Natural killer cell treated with Interleukin-12 subunit alpha and Interleukin-12 subunit beta and Interleukin-15 and Interleukin-18, amount 100 ng/mL, for 72 hours (primary cell): ENCODE measurements at places on chromosomes 16 and 17. TPM values are rescaled to one million over a fixed set of nuclear protein-coding genes. Genes with fewer than 3 reads are reported as not detected.

DNA sequence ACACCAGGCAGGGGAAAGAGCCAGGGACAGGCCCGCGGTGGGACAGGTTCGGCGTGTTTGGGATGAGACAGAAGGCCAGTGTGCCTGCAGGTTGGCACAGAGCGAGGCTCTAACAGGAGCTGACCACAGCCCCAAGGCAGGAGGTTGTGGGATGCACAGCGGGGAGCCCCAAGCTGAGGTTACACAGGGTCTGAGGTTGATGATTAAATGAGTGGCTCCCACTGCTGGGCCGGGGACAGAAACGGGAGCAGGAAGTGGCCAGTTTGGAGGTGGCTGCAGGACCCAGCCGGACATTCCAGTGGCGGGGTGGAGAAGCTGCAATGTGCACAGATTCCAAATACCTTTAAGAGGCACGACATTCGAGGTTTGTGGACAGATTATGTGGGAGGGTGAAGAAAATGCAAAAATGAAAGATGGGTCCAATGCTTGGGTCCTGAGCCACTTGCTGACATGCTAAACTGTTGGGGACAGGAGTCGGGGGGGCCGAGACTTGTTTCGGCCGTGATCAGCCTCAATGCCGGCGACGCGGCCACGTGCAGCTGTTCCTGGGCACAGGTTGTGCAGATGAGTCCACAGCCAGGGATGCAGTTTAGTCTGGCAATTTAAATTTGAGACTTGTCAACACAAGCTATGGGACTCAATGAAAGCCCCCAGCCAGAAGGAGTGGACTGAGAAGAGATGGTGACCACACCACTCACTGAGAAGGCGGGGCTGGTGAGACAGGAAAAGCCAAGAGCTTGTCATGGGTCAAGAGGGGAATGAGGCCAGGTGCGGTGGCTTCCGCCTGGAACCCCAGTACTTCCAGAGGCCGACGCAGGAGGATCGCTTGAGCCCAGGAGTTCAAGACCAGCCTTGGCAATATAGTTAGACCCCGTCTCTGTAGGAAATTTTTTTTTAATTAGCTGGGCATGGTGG, 8.7 kb downstream of the ENPP7 start:
- H3K27me3 ChIP-seq = peaks cover 18% of the 10 kb centered on the region
- peaks cover 2% of the 10 kb centered on the region for H3K4me1 ChIP-seq
- no peaks in the 10 kb centered on the region for H3K36me3 ChIP-seq
- no peak overlapping the region for H3K4me3 ChIP-seq
- DNase-seq = no peak
- H3K27ac ChIP-seq = no peak overlapping the region

The LGALS9 gene
- 29.6 TPM for total RNA-seq

- H3K27ac ChIP-seq = no peak overlapping the region
- DNase-seq = no peak
- H3K4me1 ChIP-seq = peaks cover 2% of the 10 kb centered on the region
- H3K36me3 ChIP-seq = no peaks in the 10 kb centered on the region
Measured at GRCh38 chr16:11507991-11508390, 78.7 kb downstream of the LITAF start.

DNA sequence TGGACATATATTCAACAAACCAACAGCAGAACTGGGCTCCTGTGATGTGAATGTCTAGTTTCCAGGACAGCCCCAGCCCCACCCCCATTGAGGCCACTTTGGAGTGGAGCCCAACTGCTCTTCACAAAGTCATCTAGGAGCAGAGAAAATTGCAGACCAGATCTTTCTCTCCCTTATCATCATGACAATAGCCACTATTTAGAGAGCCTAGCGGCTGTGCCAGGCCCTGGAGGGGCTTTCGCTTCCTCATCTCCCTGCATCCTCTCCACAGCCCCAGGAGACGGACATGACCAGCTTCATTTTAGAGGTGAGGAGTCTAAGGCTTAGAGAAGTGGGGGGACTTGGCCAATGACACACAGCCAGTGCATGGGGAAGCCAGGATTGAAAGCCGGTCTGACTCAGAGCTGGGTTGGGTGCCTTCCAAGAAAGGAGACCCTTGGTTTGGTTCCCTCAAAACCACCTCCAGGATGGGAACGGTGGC, 1.4 kb downstream of the PRSS8 start:
- DNase-seq = no peak
- no peaks in the 10 kb centered on the region for H3K27me3 ChIP-seq
- H3K4me1 ChIP-seq = no peaks in the 10 kb centered on the region
- no peak overlapping the region for H3K4me3 ChIP-seq
- no peaks in the 10 kb centered on the region for H3K36me3 ChIP-seq

The SSH2 gene
- total RNA-seq = 44.4 TPM

DNA sequence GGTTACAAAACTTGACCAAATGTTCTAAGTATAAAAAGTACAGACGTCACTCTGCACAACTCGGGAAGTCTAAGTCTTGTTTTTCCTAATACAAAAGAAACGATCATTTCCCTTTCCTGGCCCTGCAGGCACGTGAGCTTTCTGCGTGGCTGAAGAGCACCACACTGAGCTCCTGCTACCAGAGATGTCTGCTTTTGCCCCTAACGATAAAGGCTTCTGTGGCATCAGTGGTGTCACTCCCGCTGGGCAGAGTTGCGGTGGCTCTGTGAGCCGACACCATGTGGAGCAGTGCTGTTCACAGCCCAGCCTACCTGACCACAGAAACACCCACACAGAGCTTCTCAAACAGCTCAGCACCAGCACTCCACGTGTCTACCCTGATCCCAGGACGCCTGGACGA, 20.5 kb downstream of the EMC8 start:
- H3K27me3 ChIP-seq = no peaks in the 10 kb centered on the region
- no peak overlapping the region for H3K4me3 ChIP-seq
- H3K4me1 ChIP-seq = peaks cover 20% of the 10 kb centered on the region
- H3K36me3 ChIP-seq = peaks cover 8% of the 10 kb centered on the region
- DNase-seq = peak; percentile 80

DNA sequence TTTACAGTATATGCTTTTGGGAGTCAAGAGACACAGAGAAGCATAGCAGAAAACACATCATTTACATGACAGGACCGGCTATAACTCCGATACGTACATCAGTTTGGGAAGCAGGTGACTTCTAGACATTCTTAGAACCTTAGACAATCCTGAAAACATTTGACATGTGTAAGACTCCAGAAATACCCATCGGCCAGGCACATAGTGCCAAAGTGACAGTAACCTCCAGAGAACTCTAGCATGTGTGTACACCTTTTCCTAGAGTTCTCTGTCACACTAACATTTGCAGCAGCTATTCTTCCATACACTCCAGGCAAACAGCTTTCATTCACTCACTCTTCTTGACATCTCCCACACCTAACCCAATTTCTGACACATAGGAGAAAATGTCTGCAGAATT, 3.4 kb upstream of the TAOK1 start:
- DNase-seq = no peak
- H3K27me3 ChIP-seq = no peaks in the 10 kb centered on the region
- no peaks in the 10 kb centered on the region for H3K36me3 ChIP-seq
- H3K4me1 ChIP-seq = peaks cover 15% of the 10 kb centered on the region
- H3K4me3 ChIP-seq = no peak overlapping the region

DNA sequence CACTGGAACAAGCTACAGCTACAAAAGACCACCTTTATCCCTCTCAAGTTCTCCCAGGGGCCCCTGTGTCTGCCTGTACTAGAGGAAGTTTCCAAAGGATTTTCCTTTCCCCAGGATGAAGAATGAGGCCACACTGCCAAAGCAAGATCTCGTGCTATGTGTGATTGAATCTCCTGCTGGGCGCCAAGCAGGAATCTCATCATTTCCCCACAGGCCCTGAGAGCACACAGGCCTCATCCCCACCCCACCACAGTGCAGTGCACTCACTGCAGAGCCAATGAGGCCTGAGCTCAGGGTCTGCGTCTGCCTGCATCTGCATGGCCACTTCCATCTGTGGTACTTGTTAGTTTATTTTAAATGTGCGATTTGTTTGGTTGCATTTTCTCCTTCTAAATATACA, 387.4 kb upstream of the ASIC2 start:
- H3K4me1 ChIP-seq = no peaks in the 10 kb centered on the region
- H3K27ac ChIP-seq = no peak overlapping the region
- DNase-seq = no peak
- H3K4me3 ChIP-seq = no peak overlapping the region
- peaks cover 6% of the 10 kb centered on the region for H3K27me3 ChIP-seq
- H3K36me3 ChIP-seq = no peaks in the 10 kb centered on the region

- H3K4me3 ChIP-seq = no peak overlapping the region
- H3K27ac ChIP-seq = no peak overlapping the region
- no peak for DNase-seq
- peaks cover 36% of the 10 kb centered on the region for H3K27me3 ChIP-seq
Measured at GRCh38 chr17:37650419-37651003, 7.3 kb upstream of the DDX52 start.

The EVPLL gene
- total RNA-seq = not detected

DNA sequence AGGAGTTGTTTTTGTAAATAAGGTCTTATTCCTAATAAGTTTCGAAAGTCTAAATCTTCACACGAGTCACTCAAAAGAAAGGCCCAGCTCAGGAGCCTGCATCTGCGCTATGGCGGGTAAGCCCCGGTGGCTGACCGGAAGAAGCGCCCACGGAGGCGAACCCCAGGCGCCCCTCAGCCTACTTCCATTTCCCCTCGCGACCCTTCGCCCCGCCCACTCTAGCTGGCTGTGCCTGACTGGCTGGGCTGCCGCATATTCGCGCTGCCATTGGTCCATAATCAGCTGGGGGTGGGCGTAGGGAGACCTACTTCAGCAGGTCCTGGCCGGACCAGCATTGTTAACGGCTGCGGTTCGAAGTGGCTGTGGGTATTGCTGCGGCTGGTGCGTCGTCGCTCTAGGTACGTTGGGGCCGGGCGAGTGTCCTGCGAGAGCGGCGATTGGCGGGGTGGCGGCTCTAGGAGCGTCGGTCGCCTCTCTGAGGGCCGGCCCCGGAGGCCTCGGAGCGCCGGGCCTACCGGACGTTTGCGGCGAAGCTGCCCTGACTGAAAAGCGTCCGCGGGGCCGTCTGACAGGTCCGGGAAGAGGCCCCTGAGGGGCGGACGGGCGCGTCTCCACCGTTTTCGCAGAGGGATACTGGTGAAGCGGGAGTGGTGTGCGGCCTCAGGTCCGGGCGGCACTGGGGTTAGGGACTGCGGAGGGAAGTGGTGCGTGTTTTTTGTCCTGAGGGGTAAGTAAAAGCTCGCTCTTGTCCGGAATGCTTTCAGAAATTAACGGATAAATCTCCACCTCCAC, at the start of gene ATF7IP2:
TSS of gene ATF7IP2 (plus strand) at position 337 of the 792 bp plus-strand sequence. CDS start 44,560 bp downstream, outside the sequence.
- DNase-seq = peak; percentile 96
- peaks cover 14% of the 10 kb centered on the region for H3K36me3 ChIP-seq
- H3K4me3 ChIP-seq = peak within 1 kb of the TSS; percentile 90
- H3K4me1 ChIP-seq = peaks cover 30% of the 10 kb centered on the region
- peak within 1 kb of the TSS; percentile 95 for H3K27ac ChIP-seq

GRCh38 chr16:85369741-85370528, 243.2 kb upstream of the GSE1 start:
- no peak for DNase-seq
- H3K36me3 ChIP-seq = no peaks in the 10 kb centered on the region
- no peaks in the 10 kb centered on the region for H3K4me1 ChIP-seq
- no peak overlapping the region for H3K27ac ChIP-seq
- H3K4me3 ChIP-seq = no peak overlapping the region

The ATP2C2 gene
- total RNA-seq = not detected

DNA sequence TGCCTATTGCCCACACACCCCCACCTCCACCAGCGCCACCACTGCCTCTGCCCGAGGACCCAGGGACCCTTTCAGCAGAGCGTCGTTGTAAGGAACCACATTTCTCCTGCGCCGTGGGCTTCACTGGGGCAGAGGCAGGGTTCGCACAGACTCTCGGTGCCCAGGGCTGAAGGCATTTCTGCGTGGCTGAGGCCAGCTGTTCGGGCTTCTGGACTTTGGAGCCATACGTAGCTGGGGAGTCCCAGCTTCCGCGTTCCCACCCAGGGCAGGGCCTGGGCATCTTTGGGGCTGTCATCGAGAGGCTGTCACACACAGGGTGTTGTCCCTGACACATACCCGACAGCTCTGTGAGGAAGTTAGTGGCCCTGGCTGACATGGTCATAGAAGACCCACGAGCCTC, 16.0 kb upstream of the SMIM5 start:
- no peaks in the 10 kb centered on the region for H3K4me1 ChIP-seq
- H3K36me3 ChIP-seq = no peaks in the 10 kb centered on the region
- no peak overlapping the region for H3K27ac ChIP-seq

DNA sequence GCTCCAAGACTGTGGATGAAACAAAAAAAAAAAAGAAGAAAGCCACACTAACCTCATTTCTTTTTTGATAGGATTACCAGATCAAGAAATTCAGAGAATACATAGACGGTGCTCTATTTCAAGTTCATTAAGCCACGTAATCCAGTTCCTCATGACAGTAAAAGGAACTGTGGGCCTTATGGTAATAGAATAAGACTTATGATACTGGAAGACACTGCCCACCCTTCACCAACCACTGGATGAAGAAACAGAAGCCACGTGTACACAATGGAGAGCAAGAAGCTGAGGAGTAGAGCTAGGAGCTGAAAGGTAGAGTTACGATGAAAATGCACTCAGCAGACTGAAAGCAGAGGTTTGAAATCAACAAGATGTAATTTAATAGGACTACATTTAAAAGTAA, 11.2 kb downstream of the NCBP3 start:
- H3K27me3 ChIP-seq = no peaks in the 10 kb centered on the region
- no peak overlapping the region for H3K27ac ChIP-seq
- H3K36me3 ChIP-seq = peaks cover 24% of the 10 kb centered on the region
- H3K4me3 ChIP-seq = no peak overlapping the region
- H3K4me1 ChIP-seq = peaks cover 18% of the 10 kb centered on the region
- DNase-seq = no peak

GRCh38 chr17:54085934-54086333, 263.2 kb downstream of the KIF2B start:
- no peak overlapping the region for H3K4me3 ChIP-seq
- DNase-seq = no peak
- H3K4me1 ChIP-seq = no peaks in the 10 kb centered on the region
- H3K36me3 ChIP-seq = peaks cover 4% of the 10 kb centered on the region
- H3K27me3 ChIP-seq = no peaks in the 10 kb centered on the region
- H3K27ac ChIP-seq = no peak overlapping the region

GRCh38 chr17:75060434-75061054, 13.5 kb downstream of the KCTD2 start:
- no peaks in the 10 kb centered on the region for H3K4me1 ChIP-seq
- no peak for DNase-seq
- H3K36me3 ChIP-seq = peaks cover 4% of the 10 kb centered on the region
- no peaks in the 10 kb centered on the region for H3K27me3 ChIP-seq

GRCh38 chr17:63740464-63741142, 996 bp downstream of the STRADA start:
- no peaks in the 10 kb centered on the region for H3K27me3 ChIP-seq
- H3K4me3 ChIP-seq = peak overlapping the region; percentile 89

DNA sequence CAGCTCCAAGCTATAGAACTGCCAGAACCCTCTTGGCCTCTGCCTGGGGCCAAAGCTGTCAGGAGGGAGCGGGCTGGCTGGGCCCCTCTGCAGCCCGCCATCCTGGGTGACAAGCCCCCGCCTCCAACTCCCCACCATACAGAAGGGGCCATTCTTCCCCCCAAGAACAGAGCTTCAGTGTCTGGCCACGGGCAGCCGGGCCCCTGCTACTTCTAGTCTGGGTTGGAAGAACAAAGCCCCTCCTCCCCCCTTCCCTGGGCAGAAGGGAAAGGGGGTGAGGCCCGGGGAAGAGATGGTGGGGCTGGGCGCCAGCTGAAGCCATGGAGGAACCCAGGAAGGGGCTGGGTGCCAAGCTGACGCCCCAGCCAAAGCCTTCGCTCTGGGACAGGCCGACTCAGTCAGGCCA, 9.0 kb downstream of the NAT9 start:
- no peak for DNase-seq
- H3K27ac ChIP-seq = peak overlapping the region; percentile 76
- no peak overlapping the region for H3K4me3 ChIP-seq
- peaks cover 4% of the 10 kb centered on the region for H3K36me3 ChIP-seq
